Pons (tissue), 1 donor: ENCODE measurements at places on chromosomes 11 and 22.

GRCh38 chr11:47843361-47844055 lies 4.6 kb downstream of the NUP160 start:
- no peak for DNase-seq

DNA sequence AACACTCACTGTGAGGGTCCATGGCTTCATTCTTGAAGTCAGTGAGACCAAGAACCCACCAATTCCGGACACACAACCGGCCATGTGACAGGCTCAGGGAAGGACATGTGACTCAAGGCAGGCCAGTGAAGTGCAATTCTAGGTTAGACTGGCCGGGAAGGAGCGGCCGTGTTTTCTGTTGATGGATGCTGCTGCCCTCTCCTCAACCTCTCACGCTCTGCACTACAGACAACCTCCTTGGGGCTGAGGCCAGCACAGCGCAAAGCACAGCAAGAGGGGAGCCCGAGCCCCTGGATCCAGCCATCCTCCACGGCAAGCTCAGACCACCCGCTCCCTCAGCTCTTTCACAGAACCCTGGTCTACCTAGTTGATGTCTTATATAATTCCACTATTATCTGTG lies 2.8 kb downstream of the NUDT8 start:
- no peak for DNase-seq

DNA sequence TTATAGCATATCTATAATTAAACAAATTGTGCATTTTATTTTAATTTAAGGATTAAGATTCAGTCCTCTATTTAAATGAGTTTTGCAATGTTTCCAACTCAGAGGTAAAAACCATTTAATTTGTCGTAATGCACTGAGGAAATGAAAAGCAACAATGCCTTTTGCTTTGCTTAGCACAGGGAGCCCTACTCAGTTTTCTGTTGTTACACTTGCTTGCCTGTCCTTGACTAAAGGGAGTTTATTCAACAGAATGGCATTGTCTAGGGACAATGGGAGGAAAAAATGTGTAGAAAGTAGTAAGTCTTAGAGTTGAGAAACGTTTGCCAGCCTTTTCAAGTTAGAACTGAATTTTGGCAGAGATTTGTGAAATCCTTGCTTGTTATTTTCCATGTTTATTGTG lies 734.2 kb upstream of the ANO3 start:
- DNase-seq = no peak

GRCh38 chr11:16924826-16925560 lies 89.2 kb downstream of the PLEKHA7 start:
- no peak for DNase-seq

- DNase-seq = no peak
Observed at GRCh38 chr11:61833471-61833870, 5.4 kb downstream of the FADS2 start.

DNA sequence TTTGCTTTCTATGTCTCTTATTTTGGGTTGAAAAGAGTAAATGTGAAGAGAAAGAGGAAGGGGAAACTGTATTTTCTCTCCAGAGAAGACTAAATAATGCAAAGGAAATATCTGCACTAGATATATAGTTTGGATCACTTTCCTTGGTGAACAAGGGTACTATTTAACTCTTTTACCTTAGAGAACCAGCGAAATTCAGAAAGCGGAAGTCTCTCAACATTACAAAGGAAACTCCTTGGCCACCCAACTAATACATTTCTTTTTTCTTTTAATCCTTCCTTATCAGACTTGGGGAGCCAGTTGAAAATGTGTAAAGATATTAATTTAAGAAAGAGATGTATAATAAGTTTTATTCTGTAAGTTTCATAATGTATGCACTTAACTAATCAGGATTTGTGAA lies 64.2 kb downstream of the SESN3 start:
- no peak for DNase-seq

DNA sequence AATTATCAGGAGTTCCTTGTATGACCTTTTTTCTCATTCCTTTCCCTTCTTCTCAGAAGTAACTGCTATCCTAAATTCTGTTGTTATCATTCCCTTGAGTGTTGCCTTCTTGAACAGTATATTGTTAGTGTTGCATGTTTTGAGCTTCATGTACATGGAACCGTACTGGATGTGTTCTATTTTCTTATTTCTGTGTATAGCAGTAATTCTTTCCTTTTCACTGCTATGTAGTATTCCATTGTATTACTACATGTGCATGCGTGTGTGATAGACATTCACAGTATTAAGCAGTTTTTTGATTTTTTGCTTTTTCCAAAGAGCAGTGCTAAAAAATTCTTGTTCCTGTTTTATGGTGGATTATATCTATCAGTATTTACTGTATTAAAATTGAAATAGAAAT lies 90.3 kb upstream of the RAB1B start:
- no peak for DNase-seq

DNA sequence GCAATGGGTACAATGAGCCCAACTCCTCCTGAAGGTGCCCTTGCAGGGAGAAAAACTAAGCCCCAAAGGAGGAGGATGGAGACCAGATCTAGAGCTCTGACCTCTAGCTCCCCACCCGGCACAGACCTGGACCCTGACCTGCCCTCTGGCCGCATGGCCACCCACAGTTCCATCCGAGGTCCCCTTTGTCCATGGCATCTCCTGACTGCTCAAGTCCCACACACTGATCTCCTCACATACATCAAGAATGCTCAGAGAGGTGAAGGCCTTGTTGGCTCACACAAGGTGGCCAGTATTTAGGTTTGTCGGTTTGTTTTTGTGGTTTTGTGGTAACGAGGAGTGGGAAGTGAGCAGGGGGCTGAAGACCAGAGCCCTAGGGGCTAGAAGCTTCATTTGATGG lies 423.5 kb upstream of the B3GAT1 start:
- DNase-seq = no peak

DNA sequence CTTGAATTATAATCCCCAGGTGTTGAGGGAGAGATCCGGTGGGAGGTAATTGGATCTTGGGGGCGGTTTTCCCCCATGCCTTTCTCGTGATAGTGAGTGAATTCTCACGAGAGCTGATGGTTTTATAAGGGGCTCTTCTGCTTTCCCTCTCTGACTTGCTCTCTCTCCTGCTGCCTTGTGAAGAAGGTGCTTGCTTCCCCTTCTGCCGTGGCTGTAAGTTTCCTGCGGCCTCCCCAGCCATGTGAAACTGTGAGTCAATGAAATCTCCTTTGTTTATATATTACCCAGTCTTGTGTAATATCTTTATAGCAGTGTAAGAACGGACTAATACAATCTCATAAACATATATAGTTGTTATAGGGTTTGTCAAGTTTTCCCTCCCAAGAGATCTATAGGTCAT lies 32.8 kb downstream of the KCNE3 start:
- no peak for DNase-seq

DNA sequence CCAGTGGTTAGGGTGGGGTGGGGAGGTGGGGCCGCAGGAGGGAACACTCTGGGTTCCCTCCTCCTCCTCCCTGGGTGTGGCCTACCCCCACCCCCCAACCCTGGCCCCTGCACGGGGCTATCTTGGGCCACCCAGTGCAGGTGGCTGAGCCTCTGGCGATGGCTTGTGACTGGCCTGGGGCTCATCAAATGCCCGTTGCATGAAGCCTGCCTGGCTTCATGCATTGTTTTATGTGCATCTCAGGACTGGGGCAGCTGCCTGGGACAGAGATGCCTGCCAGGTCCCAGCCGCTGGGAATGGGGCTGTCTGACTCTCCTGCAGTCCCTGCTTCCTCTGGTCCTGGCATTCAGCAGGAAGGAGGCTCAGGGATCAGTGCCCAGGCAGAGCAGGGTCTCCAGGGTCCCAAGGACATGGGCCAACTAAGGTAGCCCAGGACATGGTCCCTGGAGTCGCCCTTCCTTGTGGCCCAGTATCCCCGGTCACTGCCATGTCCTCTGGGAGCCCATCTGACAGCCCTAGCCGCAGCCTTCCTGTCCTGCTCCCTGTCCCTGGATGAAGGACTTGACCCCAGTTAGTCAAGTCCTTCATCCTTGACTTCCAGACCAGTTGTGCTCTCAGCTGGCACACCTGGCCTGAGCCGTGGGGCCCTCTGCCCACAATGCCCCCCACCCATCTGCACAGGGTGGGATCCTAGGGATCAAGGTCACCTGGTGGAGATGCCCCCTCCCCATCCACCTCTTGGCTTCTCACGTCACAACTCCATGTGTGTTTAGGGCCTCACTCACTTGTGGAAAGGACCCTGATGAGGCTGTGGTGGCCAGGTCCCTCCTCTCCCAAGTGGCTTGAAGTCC lies 112.1 kb upstream of the FGF3 start:
- DNase-seq = no peak

- no peak for DNase-seq
Observed at GRCh38 chr11:46285594-46286033, 8.2 kb downstream of the CREB3L1 start.

DNA sequence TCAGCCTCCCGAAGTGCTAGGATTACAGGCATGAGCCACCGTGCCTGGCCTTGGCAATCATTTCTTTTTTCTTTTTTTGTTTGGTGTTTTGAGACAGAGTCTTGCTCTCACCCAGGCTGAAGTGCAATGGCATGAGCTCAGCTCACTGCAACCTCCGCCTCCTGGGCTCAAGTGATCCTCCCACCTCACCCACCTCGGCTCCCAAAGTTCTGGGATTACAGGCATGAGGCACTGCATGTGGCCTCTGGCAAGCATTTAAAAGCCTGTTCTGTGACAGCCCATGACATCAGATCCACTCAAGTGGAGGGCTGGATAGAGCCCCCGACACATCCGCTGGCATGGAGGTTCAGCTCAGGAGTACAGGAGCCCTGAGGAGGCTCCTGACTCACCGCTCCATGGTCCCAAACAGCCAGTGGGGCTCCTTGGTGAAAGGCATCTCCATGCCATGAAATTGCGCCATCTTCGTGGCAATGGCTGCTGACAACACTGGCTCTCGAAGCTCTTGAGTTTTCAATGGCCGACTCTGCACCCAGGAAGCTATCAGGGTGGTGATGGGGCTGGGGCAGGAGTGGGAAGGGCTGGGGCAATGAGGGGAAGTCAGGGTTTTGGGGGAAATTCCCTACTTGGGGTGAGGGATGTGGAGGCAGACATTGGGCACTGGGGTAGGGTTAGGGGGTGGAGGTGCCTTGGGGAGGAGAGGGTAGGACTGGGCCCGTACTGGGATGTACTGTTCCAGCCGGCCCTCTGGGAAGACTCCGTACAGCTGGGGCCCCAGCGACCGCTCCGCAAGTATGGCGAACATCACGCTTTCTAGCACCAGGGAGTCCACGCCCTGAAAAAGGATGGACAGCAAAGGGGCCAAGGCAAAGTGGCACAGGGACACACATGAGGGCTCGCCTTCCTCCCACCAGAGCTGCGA lies 1.4 kb downstream of the CHKB start:
- no peak for DNase-seq

- no peak for DNase-seq
Observed at GRCh38 chr11:19805376-19805775, 92.7 kb downstream of the NAV2 start.

DNA sequence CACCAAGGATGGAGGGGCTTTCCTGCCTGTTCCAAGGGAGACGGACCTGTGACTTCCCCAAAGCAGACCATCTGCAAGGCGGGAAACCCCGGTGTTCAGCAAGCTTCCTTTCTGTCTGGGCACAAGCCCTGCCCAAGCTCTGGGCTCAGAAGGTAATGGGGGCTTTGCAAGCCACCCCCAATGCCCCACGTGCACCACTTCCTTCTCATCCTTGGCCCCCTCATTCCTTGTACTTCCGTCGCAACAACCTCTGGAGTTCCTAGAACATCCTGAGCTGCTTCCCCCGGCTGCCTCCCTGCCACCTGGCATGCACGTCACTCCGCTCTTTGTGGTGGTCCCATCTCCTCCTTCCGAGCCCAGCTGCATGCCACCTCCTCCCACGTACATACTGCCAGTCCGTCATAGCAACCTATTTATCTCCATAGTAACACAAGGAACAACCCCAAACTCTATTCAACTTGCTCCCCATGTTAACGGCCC lies 3.9 kb downstream of the MYEOV start:
- DNase-seq = no peak

DNA sequence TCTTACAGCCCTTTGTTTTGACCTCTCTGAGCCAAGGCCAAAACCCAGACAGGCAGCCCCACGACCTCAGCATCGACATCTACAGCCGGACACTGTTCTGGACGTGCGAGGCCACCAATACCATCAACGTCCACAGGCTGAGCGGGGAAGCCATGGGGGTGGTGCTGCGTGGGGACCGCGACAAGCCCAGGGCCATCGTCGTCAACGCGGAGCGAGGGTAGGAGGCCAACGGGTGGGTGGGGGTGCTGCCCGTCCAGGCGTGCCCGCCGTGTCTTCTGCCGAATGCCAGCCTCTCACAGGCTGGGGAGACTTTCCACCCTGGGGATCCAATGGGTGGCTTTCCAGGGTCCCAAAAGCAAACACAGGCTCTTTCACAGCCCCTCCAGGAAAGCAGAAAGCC lies 37.1 kb upstream of the PPP6R3 start:
- no peak for DNase-seq

- peak; percentile 80 for DNase-seq
Observed at GRCh38 chr11:90204832-90205646, 17.8 kb downstream of the CHORDC1 start.

DNA sequence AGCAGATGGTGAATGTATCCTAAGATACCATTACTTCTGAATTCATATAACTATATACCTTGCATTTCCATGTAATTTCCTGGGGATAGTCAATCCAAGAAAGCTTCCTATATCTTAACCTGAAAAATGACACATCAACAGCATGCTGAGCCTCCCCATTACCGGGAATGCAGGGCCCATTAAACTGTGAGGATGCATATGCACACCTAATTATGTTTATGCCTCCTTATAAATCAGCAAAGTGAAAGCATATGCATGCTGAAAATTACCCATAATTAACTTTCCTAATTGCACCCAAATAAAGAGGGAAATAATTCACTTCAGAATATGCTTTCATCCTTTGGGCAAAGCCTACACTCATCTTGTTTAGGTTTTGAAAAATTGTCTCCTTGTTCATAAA lies 663.0 kb downstream of the KCNA4 start:
- DNase-seq = no peak

DNA sequence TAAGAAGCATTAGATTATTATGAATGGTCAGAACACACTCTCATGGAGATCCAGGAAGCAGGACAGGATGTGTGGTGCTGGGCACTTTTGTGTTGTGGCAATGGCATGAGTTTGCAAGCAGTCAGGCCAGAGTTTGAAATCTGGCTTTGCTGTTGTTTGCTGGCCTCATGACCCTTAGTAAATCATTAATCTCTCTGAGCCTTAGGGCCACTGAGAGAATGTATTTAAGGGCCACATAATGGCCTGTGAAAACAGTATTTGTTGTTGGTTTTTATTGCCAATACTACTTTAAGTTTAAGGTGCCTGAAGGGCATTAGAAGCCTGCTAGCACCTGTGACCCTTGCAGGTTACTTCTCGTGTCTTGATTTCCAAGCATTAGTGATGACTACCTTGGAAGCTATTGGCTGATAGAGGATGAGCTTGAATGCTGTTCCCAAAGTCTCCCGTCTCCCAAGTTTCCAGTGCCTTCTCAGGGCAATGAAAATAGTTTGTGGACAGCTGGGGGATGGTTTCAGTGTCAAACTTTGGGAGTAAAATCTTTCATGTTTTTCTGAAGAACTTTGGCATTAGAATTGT lies 24.6 kb downstream of the STIM1 start:
- DNase-seq = no peak

GRCh38 chr11:74417860-74418508 lies 19.8 kb upstream of the PGM2L1 start:
- DNase-seq = no peak

GRCh38 chr22:50531546-50531961 lies 1.7 kb upstream of the TYMP start:
- DNase-seq = no peak

GRCh38 chr11:9250139-9250582 lies 15.0 kb downstream of the DENND5A start:
- peak; percentile 52 for DNase-seq
